Liver (tissue), 10 donors: ENCODE measurements at places on chromosomes 1 and 21. TPM values are rescaled to one million over a fixed set of nuclear protein-coding genes. Genes with fewer than 3 reads are reported as not detected.

GRCh38 chr1:226762988-226763904, 24.2 kb upstream of the ITPKB start:
- no peaks in the 10 kb centered on the region for H3K36me3 ChIP-seq
- no peaks in the 10 kb centered on the region for H3K4me1 ChIP-seq
- no peak overlapping the region for H3K4me3 ChIP-seq

DNA sequence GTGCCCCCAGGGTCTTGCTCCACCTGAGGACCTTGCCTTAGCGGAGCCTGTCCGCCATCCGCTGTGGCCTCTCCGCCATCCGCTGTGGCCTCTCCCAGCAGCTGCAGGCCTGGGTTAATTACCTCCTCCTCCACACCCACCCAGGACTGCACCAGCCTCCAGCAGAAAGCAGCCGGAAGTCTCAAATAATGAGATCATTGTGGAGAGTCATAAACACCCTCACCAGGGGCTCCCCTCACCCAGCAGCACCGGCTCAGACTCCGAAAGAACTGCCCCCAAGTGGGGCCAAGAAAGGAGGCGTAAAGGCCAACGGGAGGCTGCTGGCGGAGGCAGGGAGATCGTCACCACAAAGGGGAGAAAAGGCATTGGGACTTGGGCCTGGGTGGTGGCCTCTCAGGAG, 10.7 kb upstream of the GPR153 start:
- H3K27me3 ChIP-seq = no peaks in the 10 kb centered on the region
- H3K4me3 ChIP-seq = no peak overlapping the region
- H3K27ac ChIP-seq = no peak overlapping the region
- H3K4me1 ChIP-seq = no peaks in the 10 kb centered on the region

GRCh38 chr1:66370462-66370971, 163.4 kb upstream of the SGIP1 start:
- no peak for DNase-seq
- peaks cover 4% of the 10 kb centered on the region for H3K36me3 ChIP-seq
- H3K27ac ChIP-seq = no peak overlapping the region

- H3K27me3 ChIP-seq = no peaks in the 10 kb centered on the region
- H3K4me3 ChIP-seq = no peak overlapping the region
- no peak for DNase-seq
These were observed 54.6 kb downstream of the DPH5 start for GRCh38 chr1:100971021-100971420.

GRCh38 chr1:198918920-198919319, 280.1 kb downstream of the PTPRC start:
- no peaks in the 10 kb centered on the region for H3K36me3 ChIP-seq
- H3K27me3 ChIP-seq = no peaks in the 10 kb centered on the region
- H3K4me3 ChIP-seq = no peak overlapping the region
- DNase-seq = no peak
- no peak overlapping the region for H3K27ac ChIP-seq
- no peaks in the 10 kb centered on the region for H3K4me1 ChIP-seq

DNA sequence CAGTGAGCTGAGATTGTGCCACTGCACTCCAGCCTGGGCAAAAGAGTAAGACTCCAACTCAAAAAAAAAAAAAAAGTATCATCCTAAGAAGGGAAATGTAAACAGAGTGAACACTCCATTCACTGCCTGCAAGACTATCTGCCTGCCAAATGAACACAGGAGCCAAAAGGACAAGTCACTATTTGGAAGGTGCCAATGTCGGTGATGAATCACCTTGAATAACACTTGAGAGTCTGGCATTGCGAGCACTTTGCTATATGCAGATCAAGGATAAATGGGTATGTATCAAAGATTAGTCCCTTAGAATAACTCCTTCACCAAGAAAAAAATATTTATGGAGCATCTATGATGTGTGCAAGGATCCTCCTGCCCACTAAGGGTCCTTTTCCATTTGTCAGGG, 6.6 kb downstream of the UBR4 start:
- no peak for DNase-seq
- H3K4me3 ChIP-seq = no peak overlapping the region
- peaks cover 45% of the 10 kb centered on the region for H3K4me1 ChIP-seq
- H3K36me3 ChIP-seq = peaks cover 3% of the 10 kb centered on the region
- no peaks in the 10 kb centered on the region for H3K27me3 ChIP-seq

- no peaks in the 10 kb centered on the region for H3K36me3 ChIP-seq
- H3K4me3 ChIP-seq = peak overlapping the region; percentile 58
- H3K27ac ChIP-seq = peak overlapping the region; percentile 99
- peaks cover 36% of the 10 kb centered on the region for H3K4me1 ChIP-seq
These were observed 9.5 kb upstream of the TNFRSF14 start for GRCh38 chr1:2546515-2547209.

DNA sequence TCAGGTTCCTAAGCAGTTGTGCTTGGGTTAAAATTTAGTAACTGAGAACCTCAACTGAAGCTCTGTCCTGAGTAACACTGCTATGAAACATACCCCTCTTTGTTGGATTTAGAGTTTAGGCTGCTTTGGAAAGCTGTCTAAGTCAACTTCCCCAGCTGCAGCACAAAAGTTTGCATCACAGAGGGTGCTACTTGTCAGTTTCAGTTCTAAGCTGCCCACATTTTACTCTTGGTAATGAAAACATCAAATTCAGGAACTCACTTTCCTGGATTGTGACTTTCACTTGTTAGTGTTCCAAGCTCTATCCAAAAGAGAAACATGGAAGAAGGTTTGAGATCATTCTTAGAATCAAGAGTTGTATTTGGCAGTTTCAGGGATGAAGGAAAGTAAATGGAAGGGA, 191.7 kb upstream of the NFIA start:
- H3K27ac ChIP-seq = no peak overlapping the region
- no peaks in the 10 kb centered on the region for H3K4me1 ChIP-seq
- H3K4me3 ChIP-seq = no peak overlapping the region

- H3K27ac ChIP-seq = no peak overlapping the region
- no peaks in the 10 kb centered on the region for H3K4me1 ChIP-seq
- H3K4me3 ChIP-seq = no peak overlapping the region
- no peak for DNase-seq
- H3K27me3 ChIP-seq = no peaks in the 10 kb centered on the region
These were observed 8.2 kb downstream of the RCOR3 start for GRCh38 chr1:211267204-211267857.

Gene SLC9C2
- total RNA-seq = not detected

DNA sequence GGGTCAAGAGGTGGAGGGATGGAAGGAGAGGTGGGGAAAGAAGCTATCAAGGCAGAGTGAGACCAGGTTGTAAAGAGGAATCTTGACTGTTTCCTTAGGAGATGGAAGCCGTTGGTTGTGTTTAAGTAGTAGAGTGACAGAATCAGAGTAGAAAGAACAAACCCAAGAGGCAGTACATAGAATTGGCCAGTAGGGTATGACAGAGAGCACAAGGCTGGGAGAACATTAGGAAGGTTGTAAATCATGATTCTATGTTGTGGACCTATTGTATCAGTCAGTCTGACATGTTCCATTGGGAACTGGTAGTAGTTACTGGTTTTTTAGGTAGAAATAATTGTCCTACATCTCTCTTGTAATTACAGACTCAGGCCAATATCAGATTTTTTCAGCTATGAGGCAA, 486.9 kb upstream of the USP24 start:
- no peak for DNase-seq
- no peak overlapping the region for H3K27ac ChIP-seq
- H3K36me3 ChIP-seq = no peaks in the 10 kb centered on the region
- peaks cover 1% of the 10 kb centered on the region for H3K4me1 ChIP-seq
- H3K27me3 ChIP-seq = no peaks in the 10 kb centered on the region
- no peak overlapping the region for H3K4me3 ChIP-seq

DNA sequence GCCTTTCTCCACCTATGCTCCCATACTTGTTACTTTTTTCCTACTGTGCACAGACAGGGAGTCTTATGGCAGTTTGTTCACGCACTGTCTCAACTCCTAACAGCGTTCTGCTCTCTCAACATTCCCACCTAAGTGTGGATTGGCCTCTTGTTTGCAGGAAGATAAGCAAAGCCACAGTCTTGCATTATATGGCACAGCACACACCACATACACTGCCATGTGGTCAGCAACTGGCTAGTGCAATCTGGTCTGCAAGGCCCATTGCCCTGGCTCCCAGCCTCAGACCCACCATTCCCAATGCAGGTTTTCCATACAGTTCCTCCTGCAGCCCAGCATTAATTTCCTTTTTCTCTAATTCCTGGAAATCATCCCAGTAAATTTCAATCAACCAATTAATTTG, 38.3 kb upstream of the LAMC2 start:
- H3K36me3 ChIP-seq = peaks cover 4% of the 10 kb centered on the region
- H3K4me1 ChIP-seq = no peaks in the 10 kb centered on the region
- H3K4me3 ChIP-seq = no peak overlapping the region
- H3K27ac ChIP-seq = no peak overlapping the region

DNA sequence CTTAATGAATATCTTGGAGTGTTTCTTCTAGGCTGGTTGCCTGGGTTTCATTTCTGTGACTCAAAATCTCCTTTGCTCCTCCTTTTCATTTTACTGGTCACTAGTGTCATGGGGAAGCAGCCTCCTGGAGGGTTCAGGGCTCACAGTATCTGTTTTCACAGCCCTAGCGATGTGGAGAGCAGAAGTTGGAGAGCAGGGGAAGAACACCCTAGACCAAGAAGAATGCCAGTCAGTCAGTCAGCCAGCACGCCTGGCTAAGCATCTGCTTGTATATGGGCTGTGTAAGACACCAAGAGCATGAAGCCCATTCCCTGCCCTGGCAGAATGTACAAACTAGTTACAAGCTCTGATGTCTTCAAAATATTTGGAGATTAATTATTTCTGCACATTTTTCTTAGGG, 7.9 kb downstream of the RXRG start:
- H3K27ac ChIP-seq = no peak overlapping the region
- H3K4me3 ChIP-seq = no peak overlapping the region
- no peaks in the 10 kb centered on the region for H3K27me3 ChIP-seq
- no peak for DNase-seq

DNA sequence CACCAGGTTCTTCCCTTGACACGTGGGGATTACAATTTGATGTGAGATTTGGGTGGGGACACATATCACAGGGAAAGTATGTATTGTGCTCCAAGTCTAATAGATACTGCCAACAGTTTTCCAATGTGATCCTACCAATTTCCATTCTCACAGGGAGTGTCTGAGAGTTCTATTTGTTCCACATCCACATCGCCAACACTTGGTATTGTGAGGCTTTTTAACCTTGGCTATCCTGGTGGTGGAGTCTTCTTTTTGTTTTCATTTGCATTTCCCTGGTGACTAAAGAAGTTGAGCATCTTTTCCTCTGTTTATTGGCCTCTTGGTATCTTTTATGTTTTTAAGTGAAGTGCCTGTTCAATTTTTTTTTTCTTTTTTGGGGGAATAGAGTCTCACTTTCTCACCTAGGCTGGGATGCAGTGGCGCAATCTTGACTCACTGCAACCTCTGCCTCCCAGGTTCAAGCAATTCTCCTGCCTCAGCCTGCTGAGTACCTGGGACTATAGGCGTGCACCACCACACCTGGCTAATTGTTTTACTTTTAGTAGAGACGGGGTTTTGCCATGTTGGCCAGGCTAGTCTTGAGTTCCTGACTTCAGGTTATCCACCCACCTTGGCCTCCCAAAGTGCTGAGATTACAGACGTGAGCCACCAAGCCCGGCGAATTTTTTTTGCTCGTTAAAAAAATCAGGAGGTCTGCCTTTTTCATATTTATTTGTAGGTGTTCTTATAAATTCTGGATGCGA, 15.9 kb upstream of the PADI1 start:
- H3K27me3 ChIP-seq = no peaks in the 10 kb centered on the region
- H3K27ac ChIP-seq = no peak overlapping the region
- no peak for DNase-seq
- no peak overlapping the region for H3K4me3 ChIP-seq
- H3K36me3 ChIP-seq = no peaks in the 10 kb centered on the region
- H3K4me1 ChIP-seq = no peaks in the 10 kb centered on the region

DNA sequence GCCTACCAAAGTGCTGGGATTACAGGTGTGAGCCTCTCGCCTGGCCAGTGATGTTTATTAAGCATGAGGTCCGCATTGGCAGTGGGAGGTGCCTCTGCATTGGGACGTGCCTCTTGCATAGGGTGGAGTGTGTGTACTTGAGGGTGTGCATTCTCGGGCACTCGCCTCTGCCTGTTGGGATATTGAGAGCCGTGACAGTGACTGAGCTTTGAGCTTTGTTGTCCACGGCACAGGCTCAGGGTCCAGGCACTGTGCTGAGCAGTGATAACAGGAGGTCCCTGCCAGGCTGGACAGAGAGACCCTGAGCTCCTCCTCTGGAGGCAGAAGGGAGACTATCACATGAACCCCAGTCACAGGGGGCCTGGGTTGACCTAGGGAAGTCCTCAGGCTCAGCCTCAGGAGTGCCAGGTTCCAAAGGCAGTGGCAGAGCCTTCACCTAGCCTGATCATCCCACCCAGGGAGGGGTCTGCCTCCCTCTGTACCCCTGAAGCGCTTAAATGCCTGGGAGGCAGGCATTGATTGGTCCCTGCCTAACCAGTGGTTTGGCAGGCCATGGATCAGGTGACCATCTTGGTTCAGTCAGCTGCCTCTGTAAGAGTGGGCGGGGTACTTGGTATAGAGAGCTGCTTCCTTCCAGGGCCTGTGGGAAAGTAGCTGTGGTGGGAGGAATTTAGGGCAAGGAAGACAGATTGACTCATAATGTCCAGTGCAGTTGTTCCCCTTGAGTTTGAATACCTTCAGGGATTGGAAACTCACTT, 213.8 kb upstream of the TMEM51 start:
- no peak for DNase-seq
- H3K36me3 ChIP-seq = no peaks in the 10 kb centered on the region

- H3K27me3 ChIP-seq = no peaks in the 10 kb centered on the region
- H3K27ac ChIP-seq = no peak overlapping the region
- H3K4me3 ChIP-seq = no peak overlapping the region
- peaks cover 5% of the 10 kb centered on the region for H3K4me1 ChIP-seq
- no peak for DNase-seq
These were observed 46.0 kb upstream of the SLC19A1 start for GRCh38 chr21:45588086-45588825.

DNA sequence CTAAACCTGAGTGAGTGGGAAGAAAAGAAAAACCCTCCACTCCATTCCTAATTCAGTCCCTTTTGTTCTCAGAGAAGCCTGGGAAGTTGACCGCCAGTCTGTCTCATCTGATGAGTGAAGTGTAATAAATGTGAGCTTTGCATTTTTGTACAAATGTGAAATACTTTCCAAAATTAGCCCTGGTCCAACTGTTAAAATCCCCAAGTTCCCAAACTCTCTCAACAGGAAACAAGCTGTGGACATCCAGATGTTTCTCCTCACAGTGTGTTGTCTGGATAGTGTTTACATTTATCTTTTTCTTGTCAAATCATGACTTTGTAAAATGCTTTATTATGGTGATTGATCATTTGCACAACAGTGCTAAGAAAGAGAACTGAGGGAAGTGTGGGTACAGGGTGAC, 145.1 kb downstream of the TM2D1 start:
- H3K4me3 ChIP-seq = no peak overlapping the region
- H3K36me3 ChIP-seq = no peaks in the 10 kb centered on the region
- DNase-seq = no peak

DNA sequence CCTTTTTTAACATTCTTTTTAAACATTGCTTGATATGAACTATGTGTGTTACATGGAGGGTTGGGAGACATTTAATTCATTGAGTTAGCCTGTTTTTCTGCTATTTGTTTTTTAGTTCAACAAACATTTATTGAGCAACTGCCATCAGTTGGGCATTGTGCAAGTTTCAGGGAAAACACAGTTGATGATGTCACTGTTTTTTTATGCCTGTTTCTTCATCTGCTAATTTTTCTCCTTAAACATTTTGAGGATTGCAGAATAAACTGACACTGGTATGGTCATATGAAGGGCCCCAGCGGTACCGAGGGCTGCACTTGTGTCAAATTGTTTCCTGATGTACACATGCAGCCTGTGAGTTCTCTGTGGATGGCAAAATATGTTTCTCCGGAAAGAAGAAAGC, 253.0 kb downstream of the FGGY start:
- DNase-seq = no peak
- H3K36me3 ChIP-seq = no peaks in the 10 kb centered on the region
- no peak overlapping the region for H3K4me3 ChIP-seq
- H3K27me3 ChIP-seq = no peaks in the 10 kb centered on the region
- peak overlapping the region; percentile 90 for H3K27ac ChIP-seq
- no peaks in the 10 kb centered on the region for H3K4me1 ChIP-seq
